ENCODE measurements at places on chromosomes 3 and 15. TPM values are rescaled to one million over a fixed set of nuclear protein-coding genes. Genes with fewer than 3 reads are reported as not detected.

DNA sequence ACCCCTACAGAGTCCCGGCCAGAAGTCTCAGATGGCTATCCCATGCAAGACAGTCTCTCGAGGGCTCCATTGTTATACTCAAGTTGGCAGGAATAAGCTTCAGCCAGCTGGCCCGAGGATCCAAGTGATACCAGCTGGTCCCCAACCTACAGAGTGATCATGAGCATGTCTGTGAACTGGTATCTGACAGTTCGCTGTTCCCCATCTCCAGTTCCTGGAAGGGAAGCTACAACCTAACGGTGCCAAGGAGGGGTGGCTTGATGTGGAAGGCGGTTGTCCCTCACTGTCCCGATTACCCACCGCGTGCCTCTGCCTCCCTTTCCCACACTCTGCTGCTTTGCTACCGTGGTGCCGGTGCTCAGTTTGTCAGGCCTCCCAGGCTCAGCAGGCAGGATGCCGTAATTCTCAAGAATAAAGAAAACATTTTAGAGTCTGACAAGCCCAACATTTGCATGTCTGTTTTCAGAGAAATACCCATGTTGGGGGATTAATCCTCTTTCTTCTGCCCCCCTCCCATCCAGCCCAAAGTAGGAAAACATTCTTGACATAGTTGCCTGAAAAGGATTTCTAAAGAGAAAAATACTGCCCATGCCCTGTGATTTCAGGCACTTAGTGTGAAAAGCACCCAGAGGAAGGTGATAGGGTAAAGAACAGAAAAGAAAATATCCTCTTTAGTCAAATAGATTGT is 49.4 kb upstream of the HES1 start:
- no peak overlapping the region for H3K27ac ChIP-seq
- H3K4me1 ChIP-seq = peaks cover 11% of the 10 kb centered on the region
- H3K4me3 ChIP-seq = no peak overlapping the region
- H3K27me3 ChIP-seq = peaks cover 19% of the 10 kb centered on the region

GRCh38 chr3:17529677-17530076 is 212.8 kb downstream of the TBC1D5 start:
- no peaks in the 10 kb centered on the region for H3K27me3 ChIP-seq
- no peak overlapping the region for H3K4me3 ChIP-seq
- no peak for DNase-seq
- H3K36me3 ChIP-seq = peaks cover 4% of the 10 kb centered on the region
- H3K27ac ChIP-seq = no peak overlapping the region
- H3K4me1 ChIP-seq = no peaks in the 10 kb centered on the region

DNA sequence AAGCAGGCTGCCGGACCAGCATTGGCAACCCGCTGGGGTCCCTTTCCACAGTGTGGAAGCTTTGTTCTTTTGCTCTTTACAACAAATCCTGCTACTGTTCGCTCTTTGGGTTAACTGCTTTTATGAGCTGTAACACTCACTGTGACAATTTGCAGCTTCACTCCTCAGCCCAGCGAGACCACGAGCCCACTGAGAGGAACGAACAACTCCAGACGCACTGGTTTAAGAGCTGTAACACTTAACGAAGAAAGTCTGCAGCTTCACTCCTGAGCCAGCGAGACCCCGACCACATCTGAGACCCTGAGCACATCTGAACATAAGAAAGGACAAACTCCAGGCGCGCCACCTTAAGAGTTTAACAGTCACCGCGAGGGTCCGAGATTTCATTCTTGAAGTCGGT is 10.7 kb upstream of the CCR4 start:
- no peaks in the 10 kb centered on the region for H3K36me3 ChIP-seq
- no peaks in the 10 kb centered on the region for H3K4me1 ChIP-seq
- DNase-seq = no peak
- H3K4me3 ChIP-seq = no peak overlapping the region

DNA sequence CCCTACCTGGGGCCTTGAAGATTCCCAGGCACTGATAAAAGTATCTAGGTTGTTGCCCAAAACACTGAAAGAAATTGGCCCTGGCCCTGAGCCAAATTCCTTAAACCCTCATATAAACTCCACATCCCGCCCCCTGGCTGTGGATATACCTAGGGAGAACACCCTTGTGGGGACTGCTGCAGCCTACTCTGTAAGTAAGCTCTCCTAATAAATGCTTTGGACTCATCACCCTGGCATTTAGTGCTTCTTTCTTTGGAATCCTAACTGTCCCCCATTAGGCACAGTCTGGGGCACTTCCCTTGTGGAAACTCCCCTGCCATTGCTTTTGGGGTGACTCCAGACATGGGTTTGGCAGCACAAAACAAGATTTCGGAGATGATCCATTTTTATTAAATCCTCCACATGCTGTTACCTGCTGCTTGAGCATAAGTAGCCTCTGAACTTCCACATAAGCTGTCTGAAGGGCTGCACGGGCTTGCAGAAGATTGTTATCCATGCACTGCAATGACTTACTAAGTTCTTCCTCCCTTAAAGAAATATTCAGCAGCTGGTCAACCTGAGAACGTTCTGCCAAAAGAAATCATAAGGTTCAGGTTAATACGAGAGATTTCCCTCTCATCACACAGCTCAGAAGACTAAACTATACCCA is 46.4 kb downstream of the ZNF106 start:
- no peak for DNase-seq
- H3K27me3 ChIP-seq = no peaks in the 10 kb centered on the region
- H3K4me1 ChIP-seq = no peaks in the 10 kb centered on the region
- H3K4me3 ChIP-seq = no peak overlapping the region

GRCh38 chr3:42229266-42229941 is 36.6 kb downstream of the CCK start:
- peaks cover 3% of the 10 kb centered on the region for H3K27me3 ChIP-seq
- peaks cover 11% of the 10 kb centered on the region for H3K36me3 ChIP-seq
- DNase-seq = no peak
- H3K4me1 ChIP-seq = peaks cover 15% of the 10 kb centered on the region
- no peak overlapping the region for H3K4me3 ChIP-seq
- H3K27ac ChIP-seq = no peak overlapping the region

DNA sequence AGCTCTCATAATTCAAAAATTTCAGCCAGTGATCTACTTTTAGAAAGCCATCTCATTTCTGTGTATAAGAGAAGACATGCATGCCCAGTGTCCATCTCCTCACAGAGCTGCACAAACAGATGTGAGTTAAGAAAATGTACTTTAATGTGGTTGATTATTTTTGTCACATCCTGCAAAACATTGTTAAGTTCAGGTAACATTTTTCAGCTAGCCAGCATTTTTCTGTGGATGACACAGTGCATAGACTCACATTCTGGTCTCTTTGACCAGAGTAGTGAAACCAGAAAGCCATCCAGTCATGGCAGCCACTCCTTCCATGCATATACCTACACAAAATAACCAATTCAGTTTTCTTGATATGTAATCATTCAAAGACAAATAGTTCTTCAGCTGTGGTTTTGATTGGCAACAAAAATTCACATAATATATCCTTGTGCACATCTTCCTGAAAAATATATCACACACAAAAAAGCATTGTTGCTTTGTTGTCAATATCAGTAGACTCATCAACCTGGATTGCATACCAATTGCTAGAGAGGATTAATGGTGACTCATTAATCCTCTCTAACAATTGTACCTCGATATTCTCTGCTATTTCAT is 2.1 kb upstream of the PLSCR1 start:
- peaks cover 71% of the 10 kb centered on the region for H3K4me1 ChIP-seq
- H3K27me3 ChIP-seq = no peaks in the 10 kb centered on the region
- H3K36me3 ChIP-seq = peaks cover 18% of the 10 kb centered on the region
- no peak for DNase-seq
- H3K4me3 ChIP-seq = no peak overlapping the region
- peak overlapping the region; percentile 74 for H3K27ac ChIP-seq

DNA sequence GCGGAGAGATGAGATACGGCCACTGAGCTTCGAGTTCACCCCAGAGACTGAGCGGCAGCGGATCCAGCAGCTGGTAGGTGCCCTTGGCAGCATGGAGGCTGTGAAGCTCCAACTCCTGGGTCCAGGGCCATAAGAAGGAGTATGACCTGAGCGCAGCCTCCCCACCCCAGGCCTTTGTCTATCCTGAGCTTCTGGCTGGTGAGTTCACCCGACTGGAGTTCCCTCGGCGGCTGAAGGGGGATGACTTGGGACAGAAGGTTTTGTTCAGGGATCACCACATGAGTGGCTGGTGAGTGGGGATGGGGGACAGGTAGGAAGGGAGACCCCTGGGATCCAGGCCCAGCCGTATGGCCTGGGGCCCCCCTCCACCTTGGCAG is 2.6 kb downstream of the PPM1M start:
- peaks cover 85% of the 10 kb centered on the region for H3K4me1 ChIP-seq
- peaks cover 70% of the 10 kb centered on the region for H3K36me3 ChIP-seq
- peak overlapping the region; percentile 82 for H3K27ac ChIP-seq

DNA sequence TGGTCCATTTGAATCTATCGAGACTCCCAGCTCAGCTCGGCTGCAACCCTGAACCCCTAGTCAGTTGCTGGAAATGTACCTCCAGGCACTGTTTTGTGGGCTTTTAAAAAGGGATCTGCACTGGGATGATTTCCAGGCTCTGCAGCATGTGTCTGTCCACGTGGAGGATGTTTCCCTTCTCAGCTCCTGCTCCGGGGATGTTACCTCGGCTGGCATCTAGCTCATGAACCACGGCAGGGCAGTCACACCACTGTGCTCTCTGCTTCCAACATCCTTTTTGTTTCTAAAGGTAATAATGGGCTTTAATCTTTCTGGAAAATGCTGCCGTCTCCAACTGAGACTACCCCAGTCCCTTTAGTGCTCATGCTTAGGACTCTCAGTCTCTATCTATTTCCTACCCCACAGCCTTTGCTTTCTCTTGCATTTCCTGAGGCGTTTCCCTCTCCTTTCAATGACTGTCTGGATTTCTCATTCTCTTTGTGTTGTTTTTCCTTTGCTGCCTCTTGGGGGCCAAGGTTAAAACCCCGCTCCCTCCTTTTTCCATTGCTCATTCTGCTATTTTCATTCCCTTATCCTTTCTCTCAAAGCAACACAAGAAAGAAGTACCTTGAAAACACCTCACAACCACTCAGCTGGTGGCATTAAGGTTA is 42.9 kb upstream of the AKAP13 start:
- H3K4me1 ChIP-seq = peaks cover 2% of the 10 kb centered on the region
- no peak overlapping the region for H3K27ac ChIP-seq
- H3K36me3 ChIP-seq = no peaks in the 10 kb centered on the region
- H3K27me3 ChIP-seq = no peaks in the 10 kb centered on the region

- no peak overlapping the region for H3K27ac ChIP-seq
- H3K4me1 ChIP-seq = no peaks in the 10 kb centered on the region
Measured at GRCh38 chr3:13166243-13167063, 93.2 kb upstream of the IQSEC1 start.

DNA sequence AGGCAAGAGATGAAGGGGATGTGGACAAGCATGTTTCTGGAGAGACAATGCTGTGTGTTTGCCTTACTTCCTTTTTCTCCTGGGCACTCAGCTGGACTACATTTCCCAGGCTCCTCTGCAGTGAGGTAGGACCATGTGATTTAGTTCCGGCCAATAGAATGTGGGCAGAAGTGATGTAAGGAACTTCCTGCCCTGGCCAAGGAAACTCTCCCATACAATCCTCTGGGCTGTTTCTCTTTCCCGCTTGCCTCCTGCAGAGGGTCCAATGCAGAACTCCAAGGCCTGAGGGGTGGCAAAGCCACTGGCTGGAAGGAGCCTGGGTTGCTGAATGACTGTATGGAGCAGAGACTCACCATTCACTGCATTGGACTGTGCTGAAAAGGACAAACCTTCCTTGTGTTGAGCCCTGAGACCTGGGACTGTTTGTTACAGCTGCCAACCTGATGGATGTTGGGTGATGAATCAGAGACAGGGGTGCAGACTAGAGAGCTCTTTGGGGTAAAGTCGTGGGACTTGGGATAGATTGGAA is 82.7 kb upstream of the SLC6A6 start:
- no peak overlapping the region for H3K27ac ChIP-seq
- H3K27me3 ChIP-seq = peaks cover 9% of the 10 kb centered on the region
- no peak overlapping the region for H3K4me3 ChIP-seq
- H3K4me1 ChIP-seq = peaks cover 6% of the 10 kb centered on the region

GRCh38 chr3:41321642-41321980 is 122.3 kb downstream of the CTNNB1 start:
- no peak overlapping the region for H3K4me3 ChIP-seq
- DNase-seq = no peak
- H3K27me3 ChIP-seq = no peaks in the 10 kb centered on the region
- H3K4me1 ChIP-seq = no peaks in the 10 kb centered on the region
- H3K27ac ChIP-seq = no peak overlapping the region
- H3K36me3 ChIP-seq = no peaks in the 10 kb centered on the region

ZNF717 gene
- 13.3 TPM for total RNA-seq

CLRN1 gene
- not detected for total RNA-seq

SKOR1 gene
- total RNA-seq = 0.32 TPM

ZBED2 gene
- total RNA-seq = 0.68 TPM

MIX23 gene
- total RNA-seq = 47.3 TPM

SRGAP3 gene
- total RNA-seq = 5.9 TPM

GHRL gene
- 0.63 TPM for total RNA-seq

IMPDH2 gene
- 227 TPM for total RNA-seq
